ENCODE measurements at places on chromosomes 7 and 10.
A peak's percentile ranks its signal among the peaks of the same experiment; 100 is the strongest.

DNA sequence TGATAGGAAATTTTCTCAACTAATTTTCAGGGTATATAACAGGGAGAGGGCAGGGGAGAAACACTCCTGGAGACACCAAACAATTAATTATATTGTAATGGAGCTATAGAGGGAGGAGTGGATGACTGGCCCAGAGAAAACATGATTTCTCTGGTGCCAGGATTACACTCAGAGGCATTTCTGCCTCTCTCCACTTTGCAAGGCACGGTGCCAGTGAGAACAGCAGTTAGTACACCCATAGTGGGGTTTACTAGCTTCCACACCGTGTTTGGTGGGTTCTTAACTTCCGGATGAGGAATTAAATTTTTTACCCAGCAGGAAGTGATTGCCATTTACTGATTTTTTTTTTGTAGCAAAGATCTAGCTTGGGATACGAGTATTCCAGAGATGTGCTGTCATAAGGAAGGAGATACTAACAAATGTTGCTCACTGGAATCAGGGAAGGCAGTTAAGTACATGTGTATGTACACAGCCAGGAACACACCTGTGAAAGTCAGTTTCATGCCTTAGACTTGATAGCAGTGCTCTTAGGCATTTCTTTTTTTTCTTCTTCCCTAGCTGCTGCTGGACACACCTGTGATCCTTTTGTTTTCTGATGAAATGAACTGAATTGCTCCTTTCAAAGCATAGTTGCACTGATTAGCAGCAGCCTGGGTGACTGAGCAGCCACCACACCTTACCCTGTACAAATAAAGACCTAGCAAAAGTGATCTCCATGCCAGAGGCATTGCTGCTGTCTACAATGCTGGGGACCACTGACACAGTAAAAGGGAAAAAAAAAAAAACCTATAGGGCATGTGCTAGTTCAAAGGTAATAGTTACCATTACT lies 58.1 kb downstream of the POLL start:
- DNase-seq: no peak

GRCh38 chr7:52447581-52448180 lies 587.8 kb upstream of the POM121L12 start:
- no peak for DNase-seq

- DNase-seq: no peak
Observed at GRCh38 chr7:31146030-31146429, 93.9 kb downstream of the ADCYAP1R1 start.

GRCh38 chr7:100632951-100633717 lies 8.2 kb downstream of the TFR2 start:
- peak; percentile 64 for DNase-seq

DNA sequence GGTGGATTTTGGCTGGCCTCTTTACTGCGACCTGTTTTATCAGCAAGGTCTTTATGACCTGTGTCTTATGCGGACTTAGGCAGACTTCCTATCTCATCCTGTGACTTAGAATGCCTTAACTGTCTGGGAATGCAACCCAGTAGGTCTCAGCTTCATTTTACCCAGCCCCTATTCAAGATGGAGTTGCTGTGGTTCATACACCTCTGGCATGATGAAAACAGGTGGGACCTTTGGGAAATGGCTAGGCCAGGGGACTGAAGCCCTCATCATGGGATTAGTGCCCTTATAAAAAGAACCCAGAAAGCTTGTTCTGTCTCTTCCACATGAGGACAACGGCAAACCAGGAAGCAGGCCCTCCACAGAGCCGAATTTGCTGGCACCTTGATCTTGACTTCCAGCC lies 172.1 kb upstream of the MYO3A start:
- no peak for DNase-seq

GRCh38 chr7:25996006-25996408 lies 156.0 kb upstream of the NFE2L3 start:
- DNase-seq: no peak

- DNase-seq: no peak
Observed at GRCh38 chr7:4167385-4167910, 514.6 kb upstream of the FOXK1 start.

GRCh38 chr7:96034940-96035727 lies 262.8 kb downstream of the DYNC1I1 start:
- peak; percentile 44 for DNase-seq

DNA sequence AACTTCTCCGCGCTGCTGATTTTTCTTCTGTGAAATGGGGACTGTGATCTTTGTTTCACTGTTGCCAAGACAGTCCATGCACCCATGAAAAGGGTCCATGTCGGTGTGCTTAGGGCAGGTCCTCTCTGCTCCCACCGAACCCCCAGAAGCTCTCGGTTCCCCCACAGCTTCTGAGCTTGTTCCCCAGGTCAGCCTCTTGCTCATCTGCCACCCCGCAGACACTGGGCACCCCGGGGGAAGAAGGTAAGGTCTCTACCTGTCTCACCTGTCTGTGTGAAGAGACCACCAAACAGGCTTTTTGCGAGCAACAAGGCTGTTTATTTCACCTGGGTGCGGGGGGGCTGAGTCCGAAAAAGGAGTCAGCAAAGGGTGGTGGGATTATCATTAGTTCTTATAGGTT lies 66.2 kb upstream of the NANOS1 start:
- DNase-seq: no peak

DNA sequence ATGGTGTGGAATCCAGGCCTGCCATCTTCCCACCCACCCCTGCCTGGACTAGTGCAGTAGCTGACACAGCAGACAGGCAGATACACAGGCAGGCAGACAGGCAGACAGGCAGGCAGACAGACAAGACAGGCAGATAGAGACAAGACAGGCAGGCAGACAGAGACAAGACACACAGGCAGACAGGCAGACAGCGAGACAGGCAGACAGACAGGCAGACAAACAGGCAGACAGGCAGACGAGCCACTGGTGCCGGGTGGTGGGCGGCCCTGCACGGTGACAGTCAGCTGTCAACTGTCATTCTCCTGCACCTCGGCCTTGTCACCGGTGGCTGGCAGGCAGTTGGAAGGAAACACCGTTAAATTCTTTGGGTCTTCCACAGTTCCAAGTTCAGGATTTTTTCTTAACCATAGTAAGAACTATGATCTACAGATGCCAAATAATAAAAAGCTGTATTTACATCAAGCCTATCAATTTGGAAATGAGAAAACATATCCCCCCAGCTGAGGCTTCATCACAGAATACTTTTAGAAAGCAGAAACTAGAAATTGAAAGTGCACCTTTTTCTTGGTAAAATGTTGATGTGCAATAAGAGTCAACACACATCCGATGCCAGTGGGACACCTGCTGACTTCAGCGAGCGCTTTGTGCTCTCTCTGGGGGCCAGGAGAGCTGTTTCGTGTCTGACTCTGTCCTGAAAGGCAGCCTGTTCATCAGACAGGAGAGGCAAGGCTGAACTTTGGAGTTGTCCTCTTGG lies 250.4 kb downstream of the DNAJB6 start:
- no peak for DNase-seq

DNA sequence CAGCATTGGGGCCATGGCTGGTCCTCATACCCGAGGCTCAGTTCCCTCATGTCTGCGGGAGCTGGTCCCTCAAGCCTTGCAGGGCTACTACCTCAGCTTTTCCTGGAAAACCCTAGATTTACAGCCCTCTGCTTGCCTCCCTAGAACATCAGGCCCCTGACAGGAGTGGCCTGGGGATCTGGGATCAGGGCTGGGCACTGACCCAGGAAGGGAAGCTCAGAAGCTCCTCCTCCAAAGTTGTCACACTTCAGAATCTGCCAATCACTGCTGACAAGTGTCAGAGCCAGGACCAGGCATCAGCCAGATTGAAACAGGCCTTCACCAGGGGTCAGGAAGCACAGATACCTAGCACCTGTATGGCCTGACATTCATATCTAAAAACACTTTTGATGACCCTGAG lies 115.2 kb downstream of the GRID1 start:
- DNase-seq: no peak

DNA sequence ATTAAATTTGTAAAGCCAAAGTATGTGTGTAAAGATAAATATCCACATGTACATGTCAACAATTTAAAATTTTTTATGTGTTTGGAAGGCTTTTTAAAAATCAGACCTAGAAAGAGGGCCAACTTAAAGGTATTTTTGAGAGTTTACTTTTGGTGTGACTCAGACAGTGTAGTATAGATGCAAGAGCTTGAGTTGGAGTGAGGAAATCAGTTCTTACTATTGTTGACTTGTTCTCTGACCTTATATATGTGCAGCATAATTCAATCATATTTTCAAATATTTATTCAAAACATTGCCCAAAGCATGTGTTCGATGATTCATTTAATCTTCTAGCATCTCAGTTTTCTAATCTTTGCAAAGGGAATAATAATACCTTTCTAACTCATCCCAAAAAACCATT lies 243.7 kb upstream of the PRKCQ start:
- no peak for DNase-seq

- no peak for DNase-seq
Observed at GRCh38 chr7:108515013-108515412, 10.9 kb downstream of the PNPLA8 start.

DNA sequence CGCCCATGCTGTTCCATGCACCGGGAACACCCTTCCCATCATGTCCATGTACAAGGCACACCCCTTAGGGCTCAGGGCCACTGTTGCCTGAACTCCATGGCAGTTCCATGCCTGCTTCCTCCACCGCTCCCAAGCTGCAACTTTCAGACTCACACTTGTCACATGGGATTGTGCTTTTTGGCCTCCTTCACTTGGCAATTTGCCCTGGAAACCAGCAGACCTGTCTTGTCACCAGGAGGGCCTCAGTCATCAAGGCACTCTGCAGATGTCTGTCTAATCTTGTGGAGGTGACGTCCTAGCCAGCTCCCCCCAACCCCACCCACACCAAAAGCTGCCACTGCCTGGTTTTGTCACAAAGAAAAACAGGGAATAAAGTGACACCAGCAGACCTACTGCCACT lies 47.5 kb downstream of the CARD11 start:
- no peak for DNase-seq

GRCh38 chr7:130400120-130400572 lies 19.9 kb downstream of the CPA1 start:
- no peak for DNase-seq

DNA sequence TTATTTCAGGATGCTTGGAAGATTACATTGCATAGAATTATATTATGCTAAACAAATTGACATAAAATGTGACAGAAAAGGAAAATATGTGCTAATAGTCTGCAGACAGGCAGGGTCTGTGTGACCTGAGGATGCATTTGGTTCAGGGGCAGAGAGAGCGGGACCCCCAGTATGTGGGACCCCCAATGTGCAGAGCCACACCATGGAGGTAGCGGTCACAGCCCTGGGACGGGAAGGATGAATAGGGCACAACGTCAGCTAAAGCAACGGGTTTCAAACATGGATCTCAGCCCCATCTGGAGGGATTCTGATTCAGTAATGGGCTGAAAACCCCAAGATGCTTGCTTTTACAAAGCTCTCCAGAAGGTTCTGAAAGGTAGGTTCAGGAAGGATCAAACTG lies 251.8 kb upstream of the ADARB2 start:
- DNase-seq: no peak

- DNase-seq: no peak
Observed at GRCh38 chr7:122858320-122858719, 27.9 kb downstream of the CADPS2 start.

- DNase-seq: no peak
Observed at GRCh38 chr10:15642095-15642494, 77.6 kb downstream of the ITGA8 start.

- DNase-seq: peak; percentile 89
Observed at GRCh38 chr10:49594594-49594993, 15.5 kb upstream of the SLC18A3 start.

DNA sequence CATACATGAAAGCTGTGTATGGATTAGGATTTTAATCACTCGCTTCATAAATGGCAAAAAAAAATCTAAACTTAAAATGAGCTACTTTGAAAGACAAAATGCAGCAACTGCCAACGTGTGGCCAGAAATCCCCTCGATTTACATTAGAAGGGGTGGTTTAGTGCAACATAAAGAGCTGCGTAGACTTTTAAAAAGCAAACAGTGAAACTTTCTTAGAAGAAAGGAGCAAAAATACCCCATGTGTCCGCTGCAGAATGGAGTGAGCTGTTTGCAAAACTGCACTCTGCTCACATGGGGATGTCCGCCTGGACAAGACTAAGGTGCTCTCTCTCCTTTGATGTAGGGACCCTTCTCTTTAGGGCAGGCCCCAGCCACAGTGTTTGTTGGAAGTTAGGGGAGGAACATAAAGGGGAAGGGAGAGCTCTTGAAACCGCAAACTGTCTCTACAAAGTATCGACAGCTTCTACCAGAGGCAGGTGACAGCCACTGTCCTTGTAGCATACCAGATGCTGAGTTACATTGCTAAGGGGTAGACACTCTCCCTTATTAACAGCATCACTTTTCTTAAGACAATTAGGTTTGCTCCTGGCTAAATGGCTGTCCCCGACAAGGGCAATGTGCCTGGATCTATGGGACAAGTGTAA lies 528.1 kb downstream of the KCNMA1 start:
- no peak for DNase-seq

GRCh38 chr10:120657371-120657770 lies 193.8 kb upstream of the WDR11 start:
- DNase-seq: no peak

- DNase-seq: no peak
Observed at GRCh38 chr7:94410413-94411187, 15.9 kb downstream of the COL1A2 start.

GRCh38 chr7:99997545-99998137 lies 17.8 kb upstream of the ZKSCAN1 start:
- DNase-seq: peak; percentile 86

- no peak for DNase-seq
Observed at GRCh38 chr7:138195151-138195571, 118.9 kb downstream of the AKR1D1 start.

GRCh38 chr10:10658172-10658785 lies 359.4 kb upstream of the CELF2 start:
- no peak for DNase-seq

DNA sequence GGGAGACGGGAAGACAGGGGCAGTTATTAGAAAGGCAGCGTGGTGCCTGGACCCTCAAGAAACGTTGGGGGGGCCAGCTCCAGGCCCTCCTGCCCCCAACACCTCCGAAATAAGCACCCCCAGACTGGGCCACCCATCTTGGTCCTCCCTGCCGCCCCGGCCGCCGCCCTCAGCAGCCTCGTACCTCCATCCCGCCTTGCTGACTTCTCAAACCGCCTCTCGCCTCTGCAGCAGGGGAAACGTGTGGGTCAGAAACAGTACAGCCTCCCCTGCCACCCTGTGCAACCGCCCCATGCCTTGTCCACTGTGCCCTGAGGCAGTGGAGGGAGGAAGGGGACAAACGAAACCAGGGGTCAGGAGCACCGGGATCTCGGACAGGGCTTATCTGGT lies 7.2 kb downstream of the GIGYF1 start:
- no peak for DNase-seq

GRCh38 chr7:37009125-37009675 lies 284.9 kb upstream of the AOAH start:
- peak; percentile 48 for DNase-seq

Measured in brain (organoid and tissue), 16 donors.